ENCODE measurements at places on chromosomes 4 and X.
A peak's percentile ranks its signal among the peaks of the same experiment; 100 is the strongest.

DNA sequence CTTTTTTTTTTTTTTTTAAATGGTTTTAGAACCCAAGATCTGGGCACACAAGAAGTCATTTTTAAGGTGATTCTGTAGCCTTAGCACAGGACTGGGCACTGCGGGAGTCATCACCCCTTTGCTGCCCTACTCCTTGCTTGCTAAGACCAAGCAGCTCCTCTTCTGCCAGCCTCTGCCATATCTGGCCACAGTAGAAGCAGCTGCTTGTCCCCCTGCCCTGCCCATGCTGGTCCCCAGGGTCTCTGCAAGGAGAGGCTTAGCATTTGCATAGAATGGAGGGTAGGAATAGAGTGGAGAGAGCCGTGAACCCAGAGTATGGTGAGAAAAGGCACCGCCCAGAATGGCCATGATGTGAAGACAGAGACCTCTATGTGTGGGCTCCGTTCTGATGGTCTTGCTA, 109.3 kb downstream of the ADRA2C start:
- no peak for DNase-seq

DNA sequence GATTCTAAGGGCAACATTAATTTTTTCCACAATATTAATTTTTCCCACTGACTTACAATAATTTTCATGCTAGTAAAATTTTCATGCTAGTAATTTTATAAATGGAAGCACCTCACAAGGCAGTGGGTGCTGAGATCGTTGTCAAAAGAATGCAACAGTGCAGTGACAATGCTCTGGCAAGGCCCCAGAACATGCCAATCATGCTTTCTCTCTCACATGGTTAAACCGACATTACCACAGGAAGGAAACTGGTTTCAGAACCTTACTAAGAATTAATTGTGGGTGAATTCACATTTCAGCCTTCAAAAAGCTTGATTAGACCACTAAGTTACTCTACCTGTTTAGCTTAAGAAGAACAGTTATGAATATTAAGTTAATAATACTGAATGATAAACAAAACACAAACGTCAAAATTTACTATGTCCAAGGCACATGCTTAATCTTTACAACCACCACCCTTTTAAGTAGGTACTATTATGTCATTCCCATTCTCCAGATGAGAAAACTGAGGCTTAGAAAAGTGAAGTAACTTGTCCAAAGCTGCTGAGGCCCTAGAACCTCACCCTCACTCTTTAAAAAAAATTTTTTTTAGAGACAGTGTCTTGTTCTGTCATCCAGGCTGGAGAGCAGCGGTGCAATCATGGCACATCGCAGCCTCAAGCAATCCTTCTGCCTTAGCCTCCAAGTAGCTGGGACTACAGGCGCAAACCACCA, 10.0 kb upstream of the OPHN1 start:
- peak; percentile 37 for DNase-seq

DNA sequence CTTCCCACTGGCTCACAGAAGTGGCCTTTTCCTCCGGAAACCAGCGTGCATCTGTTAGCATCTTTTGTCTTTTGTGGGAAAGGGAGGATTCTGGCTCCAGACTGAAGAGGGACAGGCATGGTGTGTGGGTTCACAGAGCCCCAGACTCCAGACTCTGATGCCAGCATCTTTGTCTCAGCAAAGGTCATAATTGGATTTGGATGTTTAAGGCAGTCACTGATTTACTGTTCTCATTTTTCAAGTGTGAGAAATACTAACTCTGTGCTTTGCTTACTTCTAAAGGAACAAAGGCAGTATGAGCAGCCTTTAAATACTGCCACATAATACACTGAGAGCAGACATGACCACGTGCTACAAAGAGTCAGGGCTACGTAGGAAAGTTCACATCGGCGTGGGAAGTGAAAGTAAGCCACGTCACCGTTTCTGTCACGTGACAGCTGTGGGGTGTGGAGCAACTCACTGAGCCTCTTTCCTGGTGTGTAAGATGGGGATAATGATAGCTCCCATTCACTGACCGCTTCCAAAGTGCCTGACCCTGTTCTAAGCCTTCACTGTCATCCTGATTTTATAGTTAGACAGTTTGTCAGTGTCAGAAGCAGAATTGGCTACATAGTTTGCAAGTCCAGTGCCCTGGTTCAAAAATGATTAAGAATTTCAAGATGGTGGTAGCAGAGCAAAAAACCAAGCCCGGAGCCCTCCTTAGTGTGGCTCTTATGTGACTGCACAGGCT, 24.8 kb upstream of the TMSB4X start:
- peak; percentile 89 for DNase-seq

GRCh38 chr4:10326075-10326474, 131.2 kb downstream of the ZNF518B start:
- DNase-seq, result no peak

DNA sequence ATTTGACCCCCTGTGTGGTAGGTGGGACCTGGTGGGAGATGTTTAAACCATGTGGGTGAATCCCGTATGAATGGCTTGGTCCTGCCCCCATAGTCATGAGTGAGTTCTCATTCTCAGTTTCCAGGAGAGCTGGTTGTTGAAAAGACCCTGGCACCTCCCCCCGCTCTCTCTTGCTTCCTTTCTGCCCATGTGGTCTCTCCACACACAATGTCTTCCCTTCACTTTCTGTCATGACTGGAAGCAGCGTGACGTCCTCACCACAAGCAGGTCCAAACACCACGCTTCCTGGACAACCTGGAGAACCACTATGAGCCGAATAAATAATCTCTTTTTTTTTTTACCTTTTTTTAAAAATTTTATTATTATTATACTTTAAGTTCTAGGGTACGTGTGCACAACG, 3.5 kb upstream of the CSF2RA start:
- DNase-seq, result no peak

DNA sequence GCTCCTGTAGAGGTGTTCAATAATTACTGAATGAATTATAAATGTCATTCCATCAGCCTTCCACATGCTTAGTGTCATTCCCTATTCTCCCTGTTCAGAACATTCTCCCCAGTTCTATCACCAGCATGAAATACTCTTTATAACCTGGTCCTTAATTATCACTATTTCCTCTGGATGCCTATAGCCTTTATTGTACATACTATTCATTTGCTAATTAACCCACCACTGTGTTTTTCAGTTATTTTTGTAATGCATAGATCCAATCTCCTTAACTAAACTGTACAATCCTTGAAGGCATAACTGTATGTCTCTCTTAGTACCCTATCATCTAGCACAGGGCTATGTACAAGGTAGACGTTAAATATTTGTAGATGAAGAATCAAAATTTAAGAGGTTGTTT, 1.2 kb downstream of the ABCB7 start:
- no peak for DNase-seq

DNA sequence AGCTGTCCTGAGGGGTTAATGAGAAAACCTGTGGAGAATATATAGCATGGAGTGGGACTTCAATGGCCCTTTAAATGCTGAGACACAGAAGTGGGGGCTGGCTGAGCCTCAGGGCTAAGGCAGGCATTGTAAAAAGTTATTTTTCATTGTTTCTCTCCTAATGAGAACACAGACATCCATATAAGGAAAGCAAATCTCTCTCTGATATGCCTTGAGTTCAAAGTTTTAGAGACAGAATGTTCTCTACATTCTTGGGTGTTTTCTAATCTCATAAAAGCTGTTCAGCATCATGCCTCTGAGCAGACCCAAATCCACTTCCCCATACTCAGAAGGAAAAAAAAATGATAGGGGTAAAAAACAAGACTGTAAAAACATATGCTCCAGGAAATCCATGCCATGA, 16.8 kb upstream of the RAB40A start:
- DNase-seq, result no peak
